ENCODE measurements at places on chromosomes 7 and 10. TPM values are rescaled to one million over a fixed set of nuclear protein-coding genes. Genes with fewer than 3 reads are reported as not detected.

ZNF716 gene
- total RNA-seq, result not detected

OR6B1 gene
- not detected for total RNA-seq

CLIP2 gene
- total RNA-seq, result 23.2 TPM

TMEM184A gene
- total RNA-seq, result 12.6 TPM

AKR1C2 gene
- total RNA-seq, result 3,473 TPM

INA gene
- 28.3 TPM for total RNA-seq

DYNC1I1 gene
- total RNA-seq, result 0.20 TPM

ETV1 gene
- 3.0 TPM for total RNA-seq
